Osteoblast (primary cell): ENCODE measurements at places on chromosomes 11 and 22.

DNA sequence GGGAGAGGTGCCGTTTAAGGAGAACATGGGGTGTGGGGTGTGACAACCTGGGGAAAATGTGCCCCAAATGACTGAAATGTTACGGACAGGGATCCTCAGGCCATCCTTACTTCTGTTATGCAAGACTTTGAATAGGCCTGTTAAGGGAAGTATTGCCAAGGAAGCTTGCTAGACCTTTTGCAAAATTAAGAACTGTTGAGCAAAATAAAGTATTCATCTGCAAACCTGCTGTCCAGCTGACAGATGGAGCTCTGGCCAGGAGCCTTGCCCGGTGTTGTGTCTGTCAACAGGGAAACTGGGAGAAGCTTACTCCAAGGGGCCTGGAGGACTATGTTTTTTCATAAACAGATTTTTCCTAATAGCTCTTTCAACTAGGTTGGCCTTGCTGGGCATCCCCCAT lies 48.0 kb downstream of the FAT3 start:
- DNase-seq = no peak

DNA sequence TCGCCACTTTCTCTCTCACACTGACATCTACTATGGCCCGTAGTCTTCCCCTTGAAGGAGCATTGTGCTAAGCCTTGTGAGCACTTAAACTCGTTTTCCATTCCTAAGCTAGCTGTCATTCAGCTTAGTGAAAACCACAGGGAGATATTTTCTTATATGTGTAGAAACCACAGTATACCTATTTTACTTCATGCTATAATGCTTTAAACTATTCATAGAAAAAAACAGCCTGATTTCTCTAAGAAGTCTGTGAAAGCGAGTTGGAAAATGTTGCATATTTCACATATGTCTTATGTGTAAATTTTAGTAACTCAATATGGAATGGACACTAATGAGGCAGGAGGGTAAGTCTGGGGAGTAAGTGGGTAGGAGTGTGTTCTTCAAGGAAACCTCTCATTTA lies 194.3 kb upstream of the CTSC start:
- no peak for DNase-seq

GRCh38 chr22:32747588-32747987 lies 53.9 kb upstream of the TIMP3 start:
- DNase-seq = no peak

- DNase-seq = no peak
Observed at GRCh38 chr11:75160220-75160757, 9.4 kb downstream of the SLCO2B1 start.

GRCh38 chr11:112566124-112566523 lies 305.5 kb upstream of the PLET1 start:
- no peak for DNase-seq

- DNase-seq = peak; percentile 96
Observed at GRCh38 chr11:57482782-57483561, 22.6 kb downstream of the RTN4RL2 start.

DNA sequence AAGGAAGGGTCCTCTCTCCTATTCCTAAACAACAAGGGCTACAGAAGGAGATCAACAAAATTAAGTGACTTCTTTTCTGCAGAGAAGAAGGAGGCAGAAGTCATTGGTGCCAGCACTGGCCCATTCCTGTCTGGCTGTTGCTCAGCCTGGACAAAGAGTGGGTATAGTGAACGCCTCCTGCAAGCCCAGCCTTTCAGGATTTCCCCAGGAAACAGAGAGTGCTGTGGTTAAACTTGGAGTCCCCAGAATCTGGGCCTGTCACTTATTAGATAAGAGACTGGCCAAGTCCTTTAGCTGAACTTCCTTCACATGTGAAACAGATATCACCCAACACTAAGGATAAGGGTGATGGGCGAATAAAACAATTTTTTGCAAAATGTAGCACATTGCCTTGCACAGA lies 10.9 kb downstream of the TST start:
- DNase-seq = no peak

GRCh38 chr11:41789376-41789775 lies 329.9 kb upstream of the LRRC4C start:
- no peak for DNase-seq

- peak; percentile 86 for DNase-seq
Observed at GRCh38 chr22:39560127-39560526, 10.4 kb upstream of the CACNA1I start.

GRCh38 chr11:120471131-120471530 lies 40.4 kb upstream of the GRIK4 start:
- peak; percentile 64 for DNase-seq
